D341Med (cell line): ENCODE measurements at places on chromosomes 3 and 15.
A peak's percentile ranks its signal among the peaks of the same experiment; 100 is the strongest.

DNA sequence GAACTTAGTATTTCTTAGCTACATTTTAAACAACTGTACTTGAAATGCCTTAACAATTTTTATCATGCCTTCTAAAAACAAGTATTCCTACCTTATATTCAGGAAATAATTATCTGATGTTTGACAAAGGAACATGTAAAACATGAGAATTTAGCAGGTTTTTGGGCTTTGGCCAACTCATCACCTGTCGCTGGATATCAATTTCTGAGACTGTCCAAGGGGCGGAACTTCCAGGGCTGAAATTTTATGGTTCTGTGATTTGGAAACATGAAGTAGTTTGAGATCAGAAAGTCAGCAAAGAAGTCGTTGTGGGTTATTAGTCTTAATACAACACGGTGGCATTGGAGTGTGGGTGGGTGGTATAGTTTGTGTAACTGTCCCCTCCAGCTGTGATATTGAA, 282.2 kb upstream of the LRRN1 start:
- DNase-seq, result no peak

DNA sequence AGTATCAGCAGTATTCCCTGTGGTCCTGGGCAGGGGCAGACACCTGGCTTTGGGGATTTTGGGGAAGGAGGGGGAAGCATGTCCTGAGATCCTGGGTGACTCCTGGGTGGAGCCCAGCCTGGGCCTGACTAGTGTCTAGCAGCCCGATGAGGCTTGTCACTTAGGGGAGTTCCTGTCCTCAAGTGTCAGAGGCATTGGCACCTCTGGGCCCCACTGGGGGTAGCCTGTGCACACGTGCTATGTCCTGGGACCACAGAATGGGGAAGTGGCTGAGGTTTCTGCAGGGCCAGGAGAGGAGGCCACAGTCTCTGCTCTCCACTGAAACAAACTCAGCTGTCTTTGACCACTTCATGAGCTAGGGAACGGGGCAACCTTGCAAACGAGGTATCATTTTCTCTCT, 31.5 kb upstream of the ADCY5 start:
- no peak for DNase-seq

GRCh38 chr3:130850044-130850797, 43.7 kb upstream of the ATP2C1 start:
- DNase-seq, result no peak

GRCh38 chr15:100863796-100864267, 15.8 kb upstream of the ALDH1A3 start:
- no peak for DNase-seq

DNA sequence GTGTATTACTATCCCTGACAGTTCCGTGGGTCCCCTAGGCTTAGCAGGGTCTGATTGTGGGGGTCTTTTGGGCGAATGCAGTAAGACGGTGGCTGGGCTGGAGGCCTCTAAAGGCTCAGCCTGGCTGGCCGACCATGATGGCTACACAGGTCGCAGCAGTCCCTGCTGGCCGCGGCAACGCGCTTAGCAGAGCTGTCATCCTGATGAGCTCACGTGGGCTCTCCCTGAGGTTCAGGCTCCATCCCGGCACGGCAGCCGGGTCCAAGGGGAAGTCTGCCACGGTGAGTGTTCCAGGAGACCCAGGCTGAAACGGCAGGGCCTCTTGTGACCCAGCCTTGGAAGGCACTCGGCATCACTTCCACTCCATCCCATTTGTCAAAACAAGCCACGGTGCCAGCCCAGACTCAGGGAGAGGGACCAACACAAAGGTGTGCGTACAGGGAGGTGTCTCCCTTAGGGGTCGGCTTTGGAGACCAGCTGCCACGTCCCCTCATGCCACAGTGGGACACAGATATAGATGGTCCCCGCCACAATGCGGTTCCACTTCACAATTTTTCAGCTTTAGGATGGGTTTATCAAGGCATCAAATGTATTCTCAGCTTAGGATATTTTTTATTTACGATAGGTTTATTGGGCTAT, 101.8 kb downstream of the XXYLT1 start:
- no peak for DNase-seq

DNA sequence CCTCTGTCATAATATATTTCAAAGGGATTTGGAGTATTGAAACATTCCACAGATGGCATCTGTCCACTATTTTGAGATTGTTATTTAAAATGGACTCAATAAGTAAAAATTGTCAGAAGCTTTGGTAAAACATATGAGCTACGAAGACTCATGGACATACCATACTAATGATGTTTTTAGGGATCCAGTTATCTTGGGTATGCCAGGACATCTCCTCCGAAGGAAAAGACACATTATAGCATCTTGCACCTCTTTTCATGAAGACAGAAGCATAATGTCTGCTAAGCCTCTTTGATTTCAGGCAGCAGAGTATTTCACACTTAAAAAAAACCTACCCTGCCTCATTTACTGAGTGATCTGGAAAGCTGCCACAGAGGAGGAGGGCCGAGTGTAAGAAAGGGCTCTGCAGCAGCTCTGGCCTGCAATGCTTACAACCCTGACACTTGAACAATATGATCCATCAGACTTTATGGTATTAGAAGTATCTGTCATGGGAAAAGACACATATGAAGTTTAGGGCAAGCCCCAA, 284.8 kb downstream of the TUSC7 start:
- no peak for DNase-seq

GRCh38 chr3:28947751-28948150, 333.1 kb upstream of the RBMS3 start:
- no peak for DNase-seq

GRCh38 chr3:154040283-154040682, 80.9 kb upstream of the ARHGEF26 start:
- DNase-seq, result peak; percentile 19

DNA sequence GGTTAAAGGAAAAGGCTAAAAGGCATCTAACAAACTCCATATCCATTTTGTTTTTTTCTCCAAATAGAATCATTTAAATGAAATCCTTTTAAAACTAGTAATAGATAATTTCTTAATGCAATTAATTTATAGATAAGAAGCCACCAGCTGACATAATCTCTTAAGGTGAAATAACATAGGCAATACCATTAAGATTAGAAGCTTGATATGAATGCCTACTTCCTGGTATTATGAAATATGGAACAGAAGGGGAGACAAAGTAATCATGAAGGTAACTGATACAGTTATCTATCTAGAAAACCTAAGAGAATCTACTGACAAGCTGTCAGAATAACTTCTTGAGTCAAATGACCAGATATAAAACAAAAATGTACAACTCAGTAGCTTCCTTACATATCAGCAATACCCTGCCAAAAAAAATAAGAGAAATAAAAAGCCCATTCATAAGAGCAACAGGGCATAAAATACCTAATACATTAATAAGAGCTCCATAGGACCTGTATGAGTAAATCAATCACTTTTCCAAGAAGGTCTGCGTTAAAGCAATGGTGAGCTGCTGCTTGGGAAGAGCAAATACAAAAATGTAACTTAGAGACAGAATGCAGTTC, 10.7 kb downstream of the EHD4 start:
- DNase-seq, result no peak

- DNase-seq, result no peak
Observed at GRCh38 chr3:156781310-156782230, 44.6 kb upstream of the LEKR1 start.

DNA sequence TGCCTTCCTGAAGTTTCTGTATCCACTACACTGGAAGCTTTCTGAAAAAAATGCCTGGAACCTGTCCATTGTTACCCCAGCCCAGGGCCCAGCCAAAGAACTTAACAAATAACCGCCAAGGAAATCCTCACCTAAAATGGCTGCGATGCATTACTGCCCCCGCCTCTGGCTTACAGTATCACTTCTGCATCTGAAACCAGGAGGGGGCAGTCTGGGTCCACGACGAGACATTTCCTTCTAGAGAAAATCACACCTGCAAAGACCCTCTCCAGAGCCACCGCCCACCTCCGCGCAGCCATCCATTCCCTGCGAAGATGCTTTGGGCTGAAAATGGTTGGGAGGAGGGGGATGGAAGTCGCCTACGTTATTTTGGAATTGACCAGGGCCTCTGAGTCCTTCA, 22.4 kb upstream of the CELF6 start:
- DNase-seq, result peak; percentile 76

GRCh38 chr3:142787719-142788118, 63.9 kb downstream of the TRPC1 start:
- no peak for DNase-seq
